ENCODE measurements at places on chromosomes 13 and 19. TPM values are rescaled to one million over a fixed set of nuclear protein-coding genes. Genes with fewer than 3 reads are reported as not detected.

The CBY2 gene
- total RNA-seq, result not detected

DNA sequence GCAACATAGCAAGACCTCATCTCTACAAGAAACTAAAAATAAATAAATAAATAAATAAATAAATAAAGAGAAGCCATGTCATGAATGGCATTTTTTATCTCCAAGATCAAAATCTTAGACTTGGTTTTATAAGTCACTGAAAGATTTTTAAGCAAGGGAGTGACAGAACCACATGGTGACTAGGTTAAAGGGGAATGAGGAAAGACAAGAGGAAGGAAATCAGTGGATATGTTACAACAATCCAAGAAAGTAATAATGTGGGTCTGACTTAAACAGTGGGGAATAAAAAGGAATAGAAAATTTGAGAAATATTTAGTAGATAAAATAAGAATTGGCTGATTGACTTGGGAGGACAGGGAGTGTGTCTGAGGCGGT, 18.8 kb upstream of the MED4 start:
- DNase-seq, result no peak

DNA sequence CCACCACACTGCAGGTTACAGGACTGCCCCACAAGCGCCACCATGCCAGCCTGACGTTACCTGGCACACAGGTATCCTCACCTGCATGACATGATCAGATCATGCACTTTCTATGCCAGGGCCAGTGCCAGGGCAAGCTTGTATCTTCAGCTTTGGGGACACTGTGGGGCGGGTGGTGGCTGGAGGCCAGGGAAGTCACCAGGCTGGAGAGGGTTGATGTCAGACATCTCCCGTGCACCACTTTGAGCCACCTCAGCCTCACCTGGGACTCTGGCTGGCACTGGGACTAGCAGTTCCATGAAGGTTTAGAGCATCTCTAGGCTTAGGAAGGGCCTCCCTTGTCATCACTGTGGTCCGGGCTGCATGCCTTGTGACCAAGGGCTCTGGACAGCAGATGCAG, 97.2 kb downstream of the WTIP start:
- no peak for DNase-seq

GRCh38 chr19:3146677-3147100, 10.9 kb downstream of the GNA15 start:
- no peak for DNase-seq

Data from MG63 (cell line).